ENCODE measurements at places on chromosomes 2 and 18.

DNA sequence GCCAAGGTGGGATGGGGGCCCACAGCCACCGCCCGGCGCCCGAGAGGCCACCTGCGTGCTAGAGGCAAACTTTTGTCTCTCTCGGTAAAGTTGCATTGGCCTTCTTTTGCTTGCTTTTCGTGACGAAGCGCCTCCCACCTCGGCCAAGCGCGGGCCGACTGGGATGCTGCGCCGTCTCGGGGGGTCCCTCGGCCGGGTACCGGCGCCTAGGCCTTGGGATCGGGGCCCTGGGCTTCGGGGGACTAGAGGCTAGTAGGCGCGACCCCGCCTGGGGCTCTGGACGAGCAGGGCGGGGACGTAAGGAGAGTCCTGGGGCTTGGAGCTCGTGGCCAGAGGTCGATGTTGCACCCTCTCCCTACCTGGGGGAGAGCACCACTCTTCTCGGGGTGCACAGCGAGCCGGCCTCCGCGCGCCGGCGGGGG lies 545 bp downstream of the GLI2 start:
- DNase-seq, result no peak

- DNase-seq, result no peak
Measured at GRCh38 chr2:172753610-172754009, 18.0 kb downstream of the RAPGEF4 start.

DNA sequence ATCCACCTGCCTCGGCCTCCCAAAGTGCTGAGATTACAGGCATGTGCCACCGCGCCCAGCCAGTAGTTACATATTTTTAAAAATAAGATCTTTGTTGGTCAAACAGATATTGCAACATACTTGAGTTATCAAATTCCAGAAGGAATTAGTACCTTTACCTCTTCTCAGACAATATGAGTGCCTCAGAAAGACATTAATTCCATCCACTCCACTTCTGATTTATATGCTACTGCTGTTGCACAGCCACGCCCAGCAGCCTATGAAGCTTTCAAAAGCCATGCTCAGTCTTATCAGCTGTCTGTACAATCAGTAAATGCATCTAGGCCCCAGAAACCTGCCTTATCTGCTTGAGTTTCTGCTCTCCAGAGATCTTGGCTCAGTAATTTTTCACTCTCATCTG lies 47.8 kb downstream of the MEX3C start:
- no peak for DNase-seq

- DNase-seq, result no peak
Measured at GRCh38 chr18:22378672-22379282, 38.9 kb downstream of the CTAGE1 start.

GRCh38 chr2:144240656-144241339 lies 279.1 kb downstream of the ZEB2 start:
- no peak for DNase-seq

DNA sequence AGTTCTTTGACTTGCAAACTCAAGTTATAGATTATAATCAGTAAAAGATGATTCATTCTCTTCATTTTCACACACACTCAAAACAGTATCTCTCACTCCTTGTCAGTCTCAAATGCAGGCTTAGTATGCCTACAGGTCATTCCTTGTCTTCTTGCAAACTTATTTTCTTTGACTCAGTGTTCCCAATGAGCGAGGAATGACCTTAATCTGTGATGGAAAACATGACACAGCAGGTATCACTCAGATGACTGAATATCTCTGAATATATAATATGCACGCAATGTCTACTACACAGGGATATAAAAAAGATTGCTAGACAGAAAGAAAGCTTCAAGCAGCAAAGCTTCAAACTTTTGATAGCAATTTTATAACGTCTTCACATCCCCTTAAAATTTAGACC lies 127.8 kb upstream of the RGPD4 start:
- DNase-seq, result no peak

DNA sequence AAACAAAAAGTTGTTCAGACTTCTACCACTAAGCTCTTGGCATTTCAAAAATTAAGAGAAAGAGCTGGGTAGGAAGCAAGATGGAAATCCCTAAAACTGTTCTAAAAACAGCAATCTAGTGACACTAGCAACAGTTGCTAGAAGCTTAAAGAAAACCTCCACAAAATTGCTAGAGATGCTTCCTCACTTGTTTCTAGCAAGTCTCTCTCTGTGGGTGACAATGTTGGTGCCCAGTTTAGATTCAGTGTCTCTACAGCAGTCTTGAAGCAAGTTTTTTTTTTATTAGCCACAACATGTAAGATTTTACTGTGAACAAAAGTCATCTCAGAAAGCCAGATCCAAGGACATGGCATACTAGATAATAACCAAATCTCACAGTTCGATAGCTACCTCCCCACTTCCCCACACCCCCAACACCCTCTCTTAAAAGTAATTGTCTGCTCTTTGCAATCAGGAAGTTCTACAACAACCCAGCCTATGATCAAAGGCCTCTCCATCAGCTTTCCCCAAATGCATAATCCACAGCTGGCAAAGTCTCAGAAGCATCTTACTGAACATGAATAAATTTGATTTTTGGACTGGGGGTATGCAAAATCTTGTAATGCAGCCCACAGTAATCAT lies 70.0 kb downstream of the ANKRD44 start:
- no peak for DNase-seq

DNA sequence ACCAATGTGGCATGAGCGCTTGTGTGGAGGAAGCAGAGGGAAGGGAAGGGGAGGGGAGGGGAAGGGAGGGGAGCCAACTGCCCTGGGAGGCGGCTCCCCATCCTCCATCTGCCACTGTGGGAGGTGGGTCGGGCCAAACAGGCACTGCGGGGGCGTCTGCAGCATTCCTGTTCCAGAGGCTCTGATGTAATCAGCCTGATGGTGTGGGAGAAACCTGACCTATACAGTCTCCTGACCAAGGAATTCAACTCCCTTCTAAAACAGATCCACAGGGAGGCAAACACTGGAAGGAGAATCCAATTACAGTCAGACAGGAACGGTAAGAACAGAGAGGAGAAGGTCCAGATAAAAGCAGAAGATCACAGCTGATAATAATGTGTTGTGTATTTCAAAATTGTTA lies 88.8 kb downstream of the CD8B2 start:
- DNase-seq, result no peak

- no peak for DNase-seq
Measured at GRCh38 chr2:2320486-2321199, 10.4 kb downstream of the MYT1L start.

DNA sequence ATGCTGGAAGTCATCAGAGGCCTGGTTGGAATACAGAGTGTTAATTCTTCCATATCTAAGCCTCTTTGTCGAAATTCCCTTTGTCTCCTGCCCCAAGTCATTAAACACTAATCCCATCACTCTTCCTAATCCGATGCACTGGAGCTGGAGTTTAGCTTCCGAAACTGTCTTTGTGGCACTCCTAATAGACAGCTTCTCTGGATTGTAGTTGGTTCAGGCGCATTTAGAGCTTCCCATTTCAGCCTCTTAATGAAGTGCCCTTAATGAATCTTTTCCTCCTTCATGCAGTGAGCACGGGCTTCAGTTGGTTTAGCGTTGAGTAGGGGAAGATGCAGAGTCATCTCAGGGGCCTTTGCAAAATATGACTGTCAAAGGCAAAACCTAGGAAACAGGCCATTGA lies 72.2 kb upstream of the MEIS1 start:
- no peak for DNase-seq

DNA sequence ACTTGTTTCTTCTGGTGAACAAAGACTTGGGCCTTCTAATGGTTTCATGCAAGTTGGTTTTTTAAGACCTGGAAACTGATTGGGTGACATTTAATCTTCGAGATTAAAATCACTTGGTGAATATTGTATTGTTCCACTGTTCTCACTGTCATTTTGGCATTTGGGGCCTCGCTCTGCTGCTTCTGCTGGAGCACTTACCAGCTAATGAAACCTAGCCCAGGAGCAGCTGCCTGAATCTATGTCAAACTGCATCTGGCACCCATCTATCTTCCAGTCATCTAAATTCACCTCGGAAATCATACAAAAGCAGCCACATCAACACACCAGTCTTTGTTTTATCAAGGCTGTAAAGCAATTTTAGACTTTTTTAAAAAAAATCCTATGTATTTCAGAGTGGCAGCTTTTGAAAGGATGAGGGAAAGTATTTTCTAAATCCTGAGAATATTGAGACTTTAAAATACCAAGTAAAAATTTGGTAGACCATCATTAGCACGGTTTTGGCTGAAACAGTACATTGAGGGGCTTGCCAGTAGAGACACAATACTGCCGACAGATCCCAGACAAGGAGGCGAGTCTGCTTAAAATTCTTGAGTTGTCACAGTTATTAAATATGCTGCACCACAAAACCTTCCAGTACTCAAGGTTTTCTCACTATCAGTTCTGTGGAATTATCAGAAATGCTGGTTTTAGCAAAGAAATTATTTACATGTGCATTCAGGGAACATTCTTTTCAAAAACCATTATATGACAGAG lies 26.1 kb upstream of the SERTAD2 start:
- DNase-seq, result no peak

GRCh38 chr2:45121236-45121927 lies 112.1 kb upstream of the SIX2 start:
- DNase-seq, result no peak

- DNase-seq, result no peak
Measured at GRCh38 chr18:48009116-48009745, 78.8 kb upstream of the SMAD2 start.

DNA sequence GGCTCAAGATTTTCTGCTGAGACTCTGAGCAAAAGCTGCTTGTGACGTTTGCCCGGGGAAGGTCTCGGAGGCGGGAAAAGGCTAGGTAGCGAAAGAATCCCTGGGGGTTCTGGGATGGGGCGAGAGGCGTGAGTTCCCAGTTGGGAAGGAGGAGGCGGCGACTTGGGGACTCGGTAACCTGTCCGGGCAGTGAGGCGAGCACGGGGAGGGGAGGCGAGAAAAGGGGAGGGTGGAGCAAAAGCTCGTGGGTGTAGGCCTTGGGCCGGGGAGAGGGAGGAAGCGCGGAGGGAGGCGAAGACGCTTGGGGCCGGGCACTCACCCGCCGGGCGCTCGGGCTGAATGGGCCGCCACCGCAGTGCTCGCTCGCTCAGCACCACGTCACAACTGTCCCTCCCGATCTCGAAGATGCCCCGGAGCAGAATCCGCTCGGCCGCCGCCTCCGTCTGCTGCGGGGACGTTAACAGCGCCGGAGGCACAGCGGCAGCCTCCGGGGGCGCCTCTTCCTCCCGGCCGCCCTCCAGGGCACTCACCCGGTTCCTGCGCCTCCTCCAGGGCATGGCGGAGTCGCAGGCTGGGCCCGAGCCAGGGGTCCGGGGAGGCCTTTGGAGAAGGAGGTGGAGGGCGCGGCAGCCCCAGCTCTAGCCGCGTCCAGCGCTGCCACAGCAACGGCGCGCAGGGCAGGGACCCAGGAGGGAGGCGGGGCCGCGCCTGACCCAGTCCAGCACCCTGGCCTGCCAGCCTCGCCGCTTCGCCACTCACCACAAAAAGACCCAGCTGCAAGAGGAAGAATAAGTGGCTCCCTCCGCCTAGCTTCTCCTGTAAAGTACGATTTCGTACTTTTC lies at the start of gene CERKL:
Gene CERKL, minus strand, starts transcription at position 656 of the 842 bp plus-strand sequence. Its CDS starts 99 bp downstream, at position 557.
- DNase-seq, result no peak

DNA sequence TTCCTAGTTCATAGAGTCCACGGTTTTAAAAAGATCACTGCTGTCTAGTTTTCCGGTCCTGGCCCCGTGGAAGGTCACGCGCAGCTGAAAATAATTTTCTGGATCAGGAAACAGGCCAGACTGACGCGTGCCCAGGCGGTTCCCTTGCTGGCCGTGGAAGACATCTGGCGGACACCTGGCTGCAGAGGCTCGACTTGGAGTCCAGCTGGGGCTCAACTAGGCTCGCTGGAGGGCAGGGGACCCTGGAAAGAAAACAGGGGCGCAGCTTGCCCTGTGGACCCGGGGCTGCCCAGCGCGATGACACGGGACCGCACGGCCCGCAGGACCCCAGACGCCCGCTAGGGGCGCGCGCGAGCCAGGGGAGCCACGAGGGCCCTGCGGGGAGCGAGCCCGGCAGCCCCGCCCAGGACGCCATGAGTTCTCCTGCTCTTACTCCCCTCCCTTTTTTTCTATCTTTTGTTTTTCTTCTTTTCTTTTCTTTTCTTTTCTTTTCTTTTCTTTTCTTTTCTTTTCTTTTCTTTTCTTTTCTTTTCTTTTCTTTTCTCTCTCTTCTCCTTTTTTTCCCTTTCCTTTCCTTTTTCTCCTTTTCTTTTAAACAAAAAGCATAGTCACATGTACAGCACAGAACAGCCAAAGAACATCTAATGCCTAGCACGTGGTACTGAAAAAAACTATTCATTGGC lies 43.2 kb upstream of the UBE2F start:
- no peak for DNase-seq

DNA sequence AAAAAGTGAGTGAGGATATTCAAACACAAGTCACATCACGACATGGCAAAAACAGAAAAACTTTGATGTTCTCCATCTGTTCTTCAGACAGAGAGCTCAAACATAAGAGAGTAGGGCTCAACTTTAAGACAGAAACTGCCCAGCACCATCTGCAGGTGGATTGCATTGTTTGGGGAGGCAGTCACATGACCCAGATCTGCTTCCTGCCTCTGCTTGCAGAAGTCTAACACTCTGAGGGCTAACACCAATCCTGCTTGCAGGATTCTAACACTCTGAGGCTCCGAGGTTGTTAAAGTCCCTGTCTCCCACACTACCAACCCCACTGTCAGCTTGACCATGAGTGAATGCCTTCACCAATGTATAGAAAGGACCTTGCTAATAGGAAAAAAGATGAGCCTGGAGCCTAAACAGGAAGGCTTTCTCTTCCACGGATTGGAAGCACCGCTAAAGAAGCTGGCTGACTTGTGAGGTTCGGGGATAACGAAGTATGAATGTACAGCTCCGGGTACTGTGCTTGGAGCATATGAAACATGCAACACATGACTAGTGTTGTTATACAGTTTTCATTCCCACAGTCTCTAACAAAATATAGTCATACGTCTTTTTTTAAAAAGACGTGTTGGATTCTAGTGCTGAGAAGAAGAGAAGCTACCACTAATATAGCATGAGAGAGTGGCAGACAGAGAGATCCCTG lies 176.6 kb upstream of the CREB1 start:
- DNase-seq, result peak; percentile 28

GRCh38 chr2:159075727-159076126 lies 107.3 kb downstream of the TANC1 start:
- DNase-seq, result no peak

DNA sequence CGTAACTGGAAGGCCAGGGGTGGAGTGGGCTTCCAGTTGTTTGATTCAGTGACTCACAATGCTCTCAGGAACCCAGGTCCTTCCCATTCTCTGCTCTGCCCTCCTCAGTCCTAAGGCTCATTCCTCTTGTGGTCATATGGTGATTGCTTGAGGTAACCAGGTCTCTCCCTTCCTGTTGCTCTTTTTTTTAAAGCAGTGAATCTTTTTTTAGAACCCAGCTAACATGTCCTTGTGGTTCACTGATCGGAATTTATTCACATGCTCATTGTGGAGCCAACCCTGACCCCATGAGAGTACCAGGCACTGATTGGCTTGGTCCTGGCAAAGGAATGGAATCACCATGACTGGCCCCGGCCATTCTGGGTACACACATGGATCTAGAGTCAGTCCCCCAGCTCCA lies 7.4 kb downstream of the THNSL2 start:
- no peak for DNase-seq

GRCh38 chr2:118856978-118857676 lies 9.7 kb upstream of the EN1 start:
- no peak for DNase-seq

- DNase-seq, result peak; percentile 56
Measured at GRCh38 chr18:11654736-11655605, 34.1 kb upstream of the GNAL start.

GRCh38 chr2:98691303-98691702 lies 39.6 kb downstream of the MGAT4A start:
- DNase-seq, result no peak
